NCI-H1105 (cell line): ENCODE measurements at places on chromosomes 3 and 15.
A peak's percentile ranks its signal among the peaks of the same experiment; 100 is the strongest.

- no peak for DNase-seq
These were observed 35.1 kb upstream of the EIF3J start for GRCh38 chr15:44501768-44502366.

DNA sequence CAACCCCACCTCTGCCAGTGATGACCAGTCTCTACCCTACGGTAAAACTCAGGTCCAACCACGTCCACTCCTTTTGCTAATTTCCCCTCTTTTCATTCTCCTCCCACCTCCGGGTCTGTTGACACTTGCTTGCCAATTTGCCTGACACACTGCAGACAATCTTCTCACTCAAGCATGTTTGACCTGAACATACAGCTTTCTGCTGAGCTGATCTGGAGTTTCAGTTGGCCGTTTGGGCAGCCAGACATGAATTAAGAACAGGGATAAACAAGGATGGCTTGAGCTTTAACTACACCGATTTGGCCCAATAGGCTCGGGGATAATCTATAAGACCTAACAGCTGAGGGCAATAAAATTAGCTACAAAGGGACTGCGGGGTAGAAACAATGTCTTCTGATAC is 758.6 kb upstream of the CFAP20DC start:
- DNase-seq, result no peak

GRCh38 chr3:123432832-123433523 is 15.9 kb downstream of the ADCY5 start:
- no peak for DNase-seq

DNA sequence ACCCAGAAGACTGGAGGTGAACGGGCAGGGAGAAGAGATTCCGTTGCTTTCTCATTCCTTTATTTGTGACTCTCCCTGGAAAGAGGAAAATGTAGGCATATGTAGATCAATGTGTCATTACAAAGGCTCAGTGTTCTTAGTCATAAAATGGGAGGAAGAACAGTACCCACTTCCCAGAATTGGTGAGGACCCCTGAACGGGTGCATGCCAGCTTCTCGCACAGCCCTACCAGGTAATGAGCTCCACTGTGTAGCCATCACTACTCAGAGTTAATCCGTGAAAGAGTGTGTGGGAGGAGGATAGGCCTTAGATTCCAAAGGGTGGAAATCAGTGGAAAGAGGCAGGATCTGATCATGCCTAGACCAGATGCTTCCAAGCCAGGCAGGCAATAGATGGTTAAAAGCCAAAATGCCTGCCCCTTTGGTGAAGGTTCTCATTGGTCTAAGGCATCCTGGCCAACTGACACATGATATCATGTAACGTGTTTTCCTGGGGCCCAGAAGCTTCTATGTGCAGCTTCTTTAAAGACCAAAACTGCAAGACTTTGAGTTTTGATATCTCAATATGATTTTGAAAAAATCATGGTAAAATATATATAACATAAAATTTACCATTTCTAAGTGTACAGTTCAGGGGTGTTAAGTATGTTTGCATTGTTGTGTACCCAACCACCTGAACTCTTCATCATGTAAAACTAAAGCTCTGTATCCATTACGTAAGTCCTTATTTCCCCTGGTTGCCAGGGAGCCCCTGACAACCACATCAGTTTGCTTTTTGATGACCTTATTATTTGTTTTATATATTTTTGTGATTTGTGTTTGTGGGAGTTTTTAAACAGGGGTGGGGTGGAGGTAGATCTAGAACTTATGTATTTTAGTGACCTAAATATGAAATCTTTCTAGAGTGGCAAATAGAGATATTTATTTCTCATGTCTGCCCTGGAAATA is 402.2 kb upstream of the CFAP20DC start:
- DNase-seq, result no peak

- DNase-seq, result no peak
These were observed 1.2 kb downstream of the GPR15 start for GRCh38 chr3:98532709-98533571.

DNA sequence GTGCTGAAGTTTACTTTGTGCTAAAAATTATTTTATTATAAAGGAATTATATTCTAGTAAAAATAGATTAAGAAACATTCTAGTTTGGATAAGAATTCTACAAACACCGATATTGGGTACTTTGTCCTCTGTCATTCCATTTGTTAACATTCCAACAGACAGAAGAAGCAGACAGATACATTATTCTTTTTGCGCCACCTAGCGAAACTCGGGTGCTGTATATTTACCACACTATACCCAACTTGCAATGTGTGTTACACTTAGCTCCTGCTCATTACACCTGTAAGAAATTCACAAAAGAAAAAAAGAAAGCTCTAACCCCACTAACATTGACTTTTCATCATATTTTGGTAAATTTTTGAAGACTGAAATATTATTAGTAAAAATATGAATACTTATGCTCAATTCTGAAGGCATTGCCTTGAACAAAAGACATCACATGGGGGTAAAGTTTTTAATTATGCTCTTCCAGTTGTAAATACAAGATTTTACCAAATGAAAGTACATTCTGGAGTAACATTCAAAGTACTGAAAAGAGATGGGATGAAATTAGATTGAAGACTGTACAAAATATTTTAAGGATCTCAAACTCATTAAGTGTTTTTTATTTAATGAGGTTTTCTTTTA is 136.5 kb upstream of the MLF1 start:
- DNase-seq, result peak; percentile 70

DNA sequence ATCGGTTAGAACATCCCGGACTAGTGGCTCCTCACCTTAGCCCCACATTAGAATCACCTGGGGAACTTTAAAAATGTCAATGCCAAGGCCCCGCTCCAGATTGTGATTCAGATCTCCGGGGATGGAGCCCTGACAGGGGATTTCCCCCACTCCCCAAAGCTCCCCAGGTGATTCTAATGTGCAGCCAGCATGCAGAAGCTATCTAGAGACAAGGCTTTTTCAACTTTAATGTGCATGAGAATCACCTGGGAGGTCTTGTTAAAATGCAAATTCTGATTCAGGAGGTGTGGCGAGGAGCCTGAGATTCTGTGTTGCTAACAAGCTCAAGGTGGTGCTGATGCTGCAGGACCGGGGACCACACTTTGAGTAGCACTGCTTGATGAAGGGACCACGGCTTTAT is 156.7 kb downstream of the RAB11A start:
- no peak for DNase-seq

DNA sequence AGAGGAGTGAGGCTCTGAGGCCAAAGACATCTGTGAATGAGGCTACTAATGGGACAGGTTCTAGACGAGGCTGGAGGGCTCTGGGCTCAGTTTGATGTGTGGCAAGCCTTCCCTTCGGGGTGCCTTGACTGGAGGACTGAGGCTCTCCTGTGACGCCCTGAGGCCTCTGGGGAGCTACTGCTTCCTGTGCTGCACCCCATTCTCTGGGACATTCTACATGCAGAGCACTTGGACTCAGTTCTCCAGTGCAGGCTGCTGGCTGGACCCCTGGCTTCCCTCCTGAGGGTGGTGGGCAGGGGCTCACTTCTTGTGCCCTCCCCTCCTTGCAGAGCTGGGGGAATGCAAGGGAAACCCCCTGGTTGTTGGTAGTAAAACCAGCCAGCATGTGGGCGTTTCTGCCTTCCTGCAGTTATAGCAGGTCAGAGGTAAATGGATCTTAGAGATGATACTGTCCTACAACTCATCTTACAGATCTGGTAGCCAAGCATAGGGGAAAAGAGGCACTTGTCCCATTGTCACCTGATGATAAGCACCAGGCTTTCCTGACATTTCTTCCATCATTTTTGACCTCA is 133.3 kb downstream of the CHDH start:
- no peak for DNase-seq

GRCh38 chr3:48991851-48992545 is 2.0 kb downstream of the P4HTM start:
- DNase-seq, result no peak

DNA sequence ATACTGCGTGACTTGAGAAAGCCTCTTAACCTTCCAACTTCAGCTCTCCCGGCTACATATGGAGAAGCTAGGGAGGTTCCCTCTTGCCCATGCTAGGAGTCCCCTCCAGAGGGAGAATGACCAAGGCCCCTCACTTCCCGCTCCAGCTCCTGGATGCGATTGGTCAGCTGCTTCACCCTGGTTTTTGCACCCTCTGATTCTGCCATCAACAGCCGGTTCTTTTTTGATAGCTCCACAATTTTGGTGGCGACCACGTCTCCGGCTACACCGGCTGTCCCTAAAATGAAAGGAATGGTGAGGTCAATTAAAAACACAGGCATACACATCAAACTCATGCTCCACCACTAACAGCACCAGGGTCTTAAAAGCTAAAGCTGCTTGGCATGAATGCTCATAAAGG is 20.6 kb downstream of the CCDC13 start:
- no peak for DNase-seq

DNA sequence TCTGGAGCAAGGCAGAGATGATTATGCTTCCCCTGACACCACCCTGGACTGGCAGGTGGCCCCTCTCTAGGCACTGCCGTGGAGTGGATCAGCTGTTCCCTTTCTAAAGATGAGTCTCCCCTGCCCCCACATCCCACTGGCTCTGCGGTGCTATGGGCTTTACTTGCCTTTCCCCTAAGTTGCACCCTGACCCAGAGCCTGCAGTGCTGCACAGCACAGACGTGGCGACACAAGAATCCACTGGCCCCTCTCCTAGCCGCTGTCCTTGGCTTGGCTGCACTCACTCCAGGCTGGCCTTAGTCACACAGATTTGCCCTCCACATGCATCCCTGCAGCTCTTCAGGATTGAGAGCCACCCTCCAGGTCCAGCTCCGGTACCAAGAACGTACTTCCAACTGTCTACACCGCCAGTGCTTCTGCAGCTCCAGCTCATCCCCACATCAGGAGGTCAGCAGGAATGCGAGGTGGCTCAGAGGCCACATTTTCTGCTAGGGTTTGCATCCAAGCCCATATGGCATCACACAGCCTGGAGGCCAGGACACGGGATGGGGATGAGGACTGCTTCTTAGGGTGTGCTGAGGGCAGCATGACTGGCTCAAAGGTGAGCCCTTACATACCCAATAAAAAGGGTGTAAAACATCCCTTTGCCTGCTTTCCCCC is 82.4 kb upstream of the RASGRF1 start:
- DNase-seq, result no peak

DNA sequence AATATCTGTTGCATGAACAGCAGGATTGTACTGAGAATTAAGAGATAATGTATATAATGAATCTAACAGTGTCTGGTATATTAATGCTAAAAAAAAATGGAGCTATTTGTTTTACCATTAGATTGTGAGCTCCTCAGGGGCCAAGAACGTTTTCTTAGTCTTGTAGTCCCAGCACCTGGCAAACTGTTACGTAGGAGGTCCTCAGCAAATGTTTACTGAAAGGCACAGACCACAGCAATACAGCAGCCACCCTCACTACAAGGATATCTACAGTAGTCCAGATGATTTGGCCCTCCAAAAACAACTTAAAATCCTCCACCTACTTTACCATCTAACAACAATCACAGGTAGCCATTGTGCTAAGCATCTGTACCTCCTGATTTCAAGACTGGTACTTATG is 59.7 kb downstream of the MSL2 start:
- no peak for DNase-seq

DNA sequence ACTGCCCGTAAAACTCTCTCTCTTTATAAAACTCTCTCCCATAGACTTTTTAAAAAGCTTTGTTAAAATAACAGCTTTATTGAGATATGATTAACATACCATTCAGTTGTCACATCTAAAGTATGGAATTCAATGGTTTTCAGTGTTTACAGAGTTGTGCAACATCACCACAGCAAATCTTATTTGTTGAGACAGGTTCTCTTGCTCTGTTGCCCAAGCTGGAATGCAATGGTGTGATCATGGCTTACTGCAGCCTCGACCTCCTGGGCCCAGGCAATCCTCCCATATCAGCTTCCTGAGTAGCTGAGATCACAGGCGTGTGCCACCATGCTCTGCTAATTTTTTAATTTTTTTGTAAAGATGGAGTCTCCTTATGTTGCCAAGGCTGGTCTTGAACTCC is 35.9 kb upstream of the TRAK1 start:
- DNase-seq, result no peak

DNA sequence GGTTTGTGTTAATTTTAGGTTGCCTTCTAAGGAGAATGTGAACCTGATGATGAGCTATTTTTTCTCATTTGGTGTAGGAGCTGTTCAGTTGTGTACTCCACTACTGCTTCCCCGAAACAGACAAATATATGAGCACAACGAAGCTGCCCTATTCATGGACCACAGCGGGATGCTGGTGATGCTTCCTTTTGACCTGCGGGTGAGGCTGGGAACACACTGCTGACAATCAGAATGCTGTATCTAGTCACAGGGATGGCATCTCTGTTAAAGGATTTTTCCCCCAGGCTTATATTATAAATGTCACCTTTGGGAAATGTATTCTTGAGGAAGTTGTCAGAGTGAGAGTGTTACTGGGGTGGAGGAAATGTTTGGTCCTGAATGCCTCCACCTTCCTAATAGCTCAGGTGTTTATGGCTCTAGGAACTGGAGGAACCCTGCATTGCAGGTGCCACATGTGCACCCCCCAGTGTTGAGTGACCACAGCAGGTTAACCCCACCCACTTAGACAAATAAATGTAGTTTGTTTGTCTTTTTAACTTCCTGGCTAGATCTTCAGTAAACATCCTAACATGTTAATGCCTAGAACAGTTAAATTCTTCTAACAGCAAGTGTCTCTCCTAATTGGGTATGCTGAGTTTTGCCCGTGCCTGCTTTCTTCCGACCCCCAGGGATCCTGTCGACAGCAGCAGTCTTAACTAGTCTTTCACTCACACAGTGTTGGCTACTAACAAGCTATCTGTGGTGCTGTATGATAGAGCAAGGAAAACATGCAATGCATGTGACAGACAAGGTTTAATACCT is 35.7 kb downstream of the SRP14 start:
- DNase-seq, result no peak

DNA sequence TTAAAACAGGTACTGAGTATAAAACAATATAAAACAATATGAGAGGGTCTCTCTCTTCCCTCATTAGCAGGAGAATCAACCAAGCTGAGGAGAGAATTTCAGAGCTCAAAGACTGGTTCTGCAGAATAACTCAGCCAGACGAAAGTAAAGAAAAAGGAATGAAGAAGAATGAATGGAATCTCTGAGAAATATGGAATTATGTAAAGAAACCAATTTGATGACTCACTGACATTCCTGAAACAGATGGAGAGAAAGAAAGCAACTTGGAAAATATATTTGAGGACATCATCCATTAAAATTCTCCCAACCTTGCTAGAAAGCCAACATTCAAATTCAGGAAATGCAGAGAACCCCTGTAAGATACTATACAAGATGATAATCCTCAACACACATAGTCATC is 630.9 kb downstream of the PYDC2 start:
- DNase-seq, result no peak

DNA sequence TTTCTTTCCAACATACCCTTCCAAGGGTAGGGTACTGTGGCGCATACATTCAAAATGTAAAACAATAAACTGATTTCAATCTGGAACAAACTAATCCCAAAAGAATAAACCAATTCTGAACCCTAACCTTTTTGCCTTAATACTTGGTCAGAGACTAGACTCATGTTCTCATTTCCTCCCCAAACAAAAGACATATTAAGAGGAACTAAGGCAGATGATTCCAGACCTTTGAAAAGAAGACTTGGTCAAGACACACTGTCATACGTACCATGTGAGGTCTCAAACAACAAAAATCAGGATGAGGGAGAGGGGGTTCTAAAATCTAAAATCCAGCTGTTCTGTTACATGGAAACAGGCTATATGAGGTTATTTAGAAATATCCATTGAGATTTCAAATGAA is 102.1 kb downstream of the RFTN1 start:
- DNase-seq, result no peak

- DNase-seq, result no peak
These were observed 51.1 kb downstream of the BDH1 start for GRCh38 chr3:197504641-197505121.

- DNase-seq, result no peak
These were observed 41.8 kb downstream of the SLC24A1 start for GRCh38 chr15:65663521-65663920.

GRCh38 chr15:60183366-60183765 is 179.3 kb downstream of the FOXB1 start:
- no peak for DNase-seq
